ENCODE measurements at places on chromosomes 11 and 22.

DNA sequence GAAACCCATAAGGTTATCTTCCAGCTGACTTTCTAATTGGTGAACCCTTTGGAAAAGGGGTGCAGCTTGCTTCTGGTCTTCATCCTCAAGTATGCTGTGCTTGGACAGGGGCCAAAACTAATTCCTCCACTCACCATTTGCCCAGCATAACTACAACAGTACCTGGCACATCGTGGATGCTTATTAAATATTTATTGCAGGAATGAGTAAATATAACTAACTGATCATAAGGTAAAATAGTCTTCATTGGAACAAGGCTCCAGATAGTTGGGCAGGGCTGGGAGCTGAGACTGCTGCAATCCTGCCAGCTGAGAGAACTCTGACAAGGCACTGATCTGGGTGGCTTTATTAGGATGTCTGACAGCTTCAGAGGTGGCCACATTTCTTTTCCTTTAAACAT is 2.4 kb upstream of the SIDT2 start:
- no peak for DNase-seq

- no peak for DNase-seq
These were observed 401.0 kb downstream of the LARGE1 start for GRCh38 chr22:33519071-33519973.

DNA sequence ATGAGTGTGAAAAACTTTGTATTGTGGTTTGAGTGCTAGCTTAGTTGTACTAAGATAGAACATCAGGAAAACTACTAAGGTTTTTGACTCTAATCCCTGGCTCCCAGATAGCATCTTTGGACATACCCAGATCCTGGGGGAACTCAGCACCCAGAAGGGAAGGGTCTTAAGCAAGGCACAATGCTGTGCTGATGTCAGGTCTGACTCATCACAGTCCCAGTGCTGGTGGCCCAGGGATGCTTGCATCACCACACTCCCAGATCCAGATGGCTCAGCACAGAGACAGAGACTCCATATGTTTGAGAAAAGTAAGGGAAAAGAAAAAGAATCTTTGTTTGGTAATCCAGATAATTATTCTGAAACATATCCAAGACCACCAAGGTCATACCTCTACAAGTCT is 18.3 kb upstream of the OR56A3 start:
- DNase-seq = no peak

GRCh38 chr11:117702946-117703598 is 93.9 kb downstream of the DSCAML1 start:
- DNase-seq = no peak

GRCh38 chr22:35695202-35695601 is 22.5 kb upstream of the APOL5 start:
- DNase-seq = no peak

GRCh38 chr11:110152199-110152598 is 59.0 kb downstream of the ZC3H12C start:
- DNase-seq = no peak

DNA sequence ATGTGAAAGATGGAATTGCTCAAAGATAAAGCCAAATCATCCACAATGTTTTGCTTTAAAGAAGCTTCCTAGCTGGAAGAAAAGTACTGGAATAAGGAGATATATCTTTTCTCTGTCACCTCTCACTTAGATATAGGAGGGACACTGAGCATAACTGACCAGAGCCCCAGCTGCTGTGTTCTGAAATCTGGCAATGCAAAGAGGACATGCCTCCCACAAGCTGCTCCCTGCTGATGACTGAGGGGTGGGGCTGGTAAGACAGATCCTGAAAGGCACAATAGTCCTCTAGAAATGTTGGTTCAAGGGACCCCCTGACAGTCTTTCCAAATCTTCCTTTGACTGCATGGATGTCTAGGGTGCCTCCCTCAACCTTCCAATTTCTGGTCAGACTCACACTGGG is 67.0 kb downstream of the SC5D start:
- no peak for DNase-seq

- no peak for DNase-seq
These were observed 3.8 kb upstream of the PPFIBP2 start for GRCh38 chr11:7509966-7510365.

DNA sequence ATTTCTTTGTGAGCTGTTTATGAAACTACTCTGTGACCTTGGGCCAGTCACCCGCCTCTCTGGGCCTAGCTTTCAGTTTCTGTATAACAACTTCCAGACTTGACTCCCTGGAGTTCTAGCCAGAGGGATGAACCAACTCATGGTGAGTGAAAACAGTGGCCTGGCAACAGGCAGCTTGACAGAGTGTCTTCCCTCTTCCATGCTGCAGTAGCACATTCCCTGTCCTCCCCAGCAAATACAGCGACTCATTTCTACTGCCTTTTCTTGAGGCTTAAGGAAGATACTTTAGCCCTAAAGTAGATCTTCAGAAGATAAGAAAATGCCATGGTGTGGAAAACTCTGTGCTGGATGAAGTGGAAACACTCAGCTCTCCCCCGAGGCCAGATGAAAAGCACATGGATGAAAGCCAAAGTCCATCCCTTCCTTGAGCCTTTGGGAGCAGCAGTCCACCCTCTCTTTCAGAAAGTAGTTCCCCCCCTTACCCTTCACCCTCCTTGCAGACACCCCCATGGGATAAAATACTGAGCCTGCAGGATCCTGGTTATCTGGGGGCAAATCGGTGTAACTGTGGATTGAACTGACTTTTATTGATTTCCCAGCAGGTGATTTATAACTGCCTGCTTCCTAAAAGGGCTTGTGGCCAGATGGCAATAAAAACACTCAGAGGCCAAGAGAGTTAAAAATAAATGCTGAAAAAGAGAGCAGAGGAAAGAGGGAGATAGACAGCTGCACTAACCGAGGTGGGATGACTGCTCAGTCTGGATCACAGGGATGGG is 24.1 kb downstream of the IRAG1 start:
- no peak for DNase-seq

DNA sequence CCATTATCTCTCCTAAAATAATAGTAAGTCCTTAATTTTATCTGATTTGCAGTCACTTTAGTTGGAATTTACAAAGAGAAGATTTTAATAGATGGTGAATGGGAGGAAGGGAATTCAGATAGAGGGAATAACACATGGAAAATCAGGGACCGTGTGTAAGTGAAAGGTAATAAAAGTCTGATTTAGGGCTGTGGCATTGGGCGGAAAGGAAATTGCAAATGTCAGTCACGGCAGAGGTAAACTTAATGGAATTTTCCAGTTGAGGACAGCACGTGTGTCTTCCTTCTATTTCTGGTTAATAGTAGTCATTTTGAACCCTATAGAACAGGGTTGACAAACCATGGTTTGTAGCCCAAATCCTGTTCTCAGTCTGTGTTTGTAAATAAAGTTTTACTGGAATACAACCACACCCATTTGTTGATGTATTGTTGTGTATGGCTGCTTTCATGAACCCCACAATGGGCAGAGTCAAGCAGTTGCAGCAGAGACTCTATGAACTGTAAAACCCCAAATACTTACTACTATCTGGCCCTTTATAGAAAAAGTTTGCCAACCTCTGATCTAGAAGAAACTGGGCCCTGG is 34.1 kb downstream of the PACS1 start:
- no peak for DNase-seq

GRCh38 chr11:61895718-61896059 is 4.3 kb upstream of the FADS3 start:
- no peak for DNase-seq

GRCh38 chr11:120835601-120836228 is 188.2 kb upstream of the TBCEL start:
- DNase-seq = no peak

DNA sequence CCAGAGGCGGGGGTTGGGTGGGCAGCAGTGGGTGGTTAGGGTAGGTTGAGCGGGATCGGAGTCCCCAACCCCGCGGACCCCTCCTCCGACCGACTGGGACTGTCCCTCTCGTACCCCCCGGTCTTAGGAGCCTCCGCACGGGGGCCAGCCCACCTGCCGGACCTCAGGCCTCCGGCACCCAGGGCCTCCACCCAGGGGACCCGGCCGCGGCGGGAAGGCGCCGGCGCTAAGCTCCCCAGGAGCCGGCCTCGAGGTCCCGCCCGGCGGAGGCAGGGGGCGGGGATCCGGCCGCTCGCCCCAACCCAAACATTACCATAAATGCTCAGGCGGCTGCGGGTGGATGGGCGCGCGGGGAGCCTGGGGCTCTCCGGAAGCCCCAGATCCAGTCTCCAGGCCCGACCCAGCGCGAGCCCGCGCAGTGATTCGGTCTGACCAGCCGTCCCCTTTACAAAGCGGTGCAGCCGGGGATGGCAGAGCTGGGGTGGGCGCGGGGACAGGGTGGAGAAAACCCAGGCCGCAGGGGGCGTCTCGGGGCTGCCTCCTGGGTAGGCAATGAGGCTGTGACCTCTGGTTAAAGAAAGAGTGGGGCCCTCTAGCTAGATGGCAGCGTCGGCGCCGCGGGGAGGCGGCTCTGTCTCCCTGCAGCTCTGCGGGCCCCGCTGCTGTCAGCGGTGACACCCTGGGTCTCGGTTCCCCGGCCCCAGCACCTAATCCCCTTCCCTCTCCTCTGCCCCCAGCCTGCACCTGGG is 4.0 kb upstream of the MCAM start:
- DNase-seq = no peak

- no peak for DNase-seq
These were observed 835 bp upstream of the RHOD start for GRCh38 chr11:67055812-67056211.

GRCh38 chr11:65958291-65958690 is 3.2 kb upstream of the SART1 start:
- no peak for DNase-seq

DNA sequence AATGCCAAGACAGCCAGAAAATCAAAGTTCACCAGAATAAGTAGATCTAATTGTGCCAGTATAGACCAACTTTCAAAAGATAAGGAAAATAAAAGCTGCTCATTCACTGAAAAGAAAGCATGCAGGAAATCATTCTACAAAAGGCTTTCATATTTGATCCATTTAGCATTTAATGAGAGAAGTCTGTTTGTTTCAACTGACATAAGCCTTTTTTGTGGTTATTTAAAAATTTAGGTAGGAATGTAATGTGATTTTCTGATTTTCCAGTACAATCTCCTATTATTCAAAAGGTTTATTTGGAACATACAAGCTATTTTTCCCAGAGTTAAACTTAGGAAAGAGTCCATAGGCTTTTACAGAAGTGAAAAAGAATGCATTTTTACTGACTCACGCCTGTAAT is 92.7 kb downstream of the SBF2 start:
- no peak for DNase-seq

DNA sequence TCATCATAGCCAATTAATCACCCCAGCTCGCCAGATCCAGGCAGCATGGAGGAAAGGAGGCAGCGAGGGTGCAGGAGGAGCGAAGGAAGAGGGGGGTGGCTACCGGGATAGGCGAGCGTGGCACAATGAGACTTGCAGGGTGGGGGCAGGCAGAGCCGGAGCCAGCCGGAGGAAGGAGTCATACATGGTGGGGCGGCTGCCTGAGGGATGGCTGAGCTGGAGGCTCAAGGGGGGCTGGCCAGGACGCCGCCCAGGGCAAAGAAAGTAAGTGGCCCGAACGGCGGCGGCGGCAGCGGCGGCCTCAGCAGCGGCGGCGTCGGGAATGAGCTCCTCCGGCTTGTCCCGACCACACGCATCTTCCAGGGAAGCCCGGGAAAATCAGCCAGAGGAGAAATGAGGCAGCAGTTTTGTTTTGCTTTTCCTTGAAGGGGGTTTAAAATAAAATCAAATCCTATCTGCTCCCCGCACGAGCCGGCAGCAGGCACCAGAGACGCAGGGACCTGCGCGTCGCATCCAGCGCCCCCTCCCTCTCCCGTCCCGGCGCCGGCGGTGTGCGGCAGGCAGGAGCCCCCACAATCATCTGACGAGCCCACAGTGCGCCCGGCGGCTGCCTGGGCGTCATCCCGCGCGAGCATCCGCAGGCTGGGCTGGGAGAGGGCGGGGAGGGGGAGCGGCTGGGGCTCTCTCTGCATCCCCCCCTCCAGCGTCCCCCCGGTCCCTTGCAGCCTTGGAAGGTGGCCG is 263.6 kb downstream of the CTTN start:
- no peak for DNase-seq

- DNase-seq = no peak
These were observed 89.3 kb downstream of the PRR5L start for GRCh38 chr11:36385121-36385970.

GRCh38 chr22:48846200-48846599 is 981.5 kb downstream of the BRD1 start:
- no peak for DNase-seq

- DNase-seq = no peak
These were observed 41.2 kb downstream of the IGLL5 start for GRCh38 chr22:22928666-22929380.

DNA sequence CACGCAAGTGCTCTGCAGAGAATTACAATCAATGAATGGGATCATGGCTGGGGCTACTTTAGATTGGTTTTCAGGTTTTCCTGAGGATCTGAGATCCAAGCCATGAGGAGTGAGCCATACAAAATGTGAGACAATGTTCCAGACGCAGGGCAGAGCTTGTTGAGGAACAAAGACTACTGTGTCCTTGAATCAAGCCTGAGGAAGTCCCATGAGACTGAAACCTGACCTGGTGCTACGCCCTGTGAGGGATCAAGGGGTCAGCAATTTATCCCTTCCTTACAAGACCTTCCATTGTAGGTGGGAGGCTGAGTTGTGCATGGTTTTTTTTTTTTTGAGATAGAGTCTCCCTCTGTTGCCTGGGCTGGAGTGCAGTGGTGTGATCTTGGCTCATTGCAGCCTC is 2.1 kb downstream of the INCENP start:
- no peak for DNase-seq

DNA sequence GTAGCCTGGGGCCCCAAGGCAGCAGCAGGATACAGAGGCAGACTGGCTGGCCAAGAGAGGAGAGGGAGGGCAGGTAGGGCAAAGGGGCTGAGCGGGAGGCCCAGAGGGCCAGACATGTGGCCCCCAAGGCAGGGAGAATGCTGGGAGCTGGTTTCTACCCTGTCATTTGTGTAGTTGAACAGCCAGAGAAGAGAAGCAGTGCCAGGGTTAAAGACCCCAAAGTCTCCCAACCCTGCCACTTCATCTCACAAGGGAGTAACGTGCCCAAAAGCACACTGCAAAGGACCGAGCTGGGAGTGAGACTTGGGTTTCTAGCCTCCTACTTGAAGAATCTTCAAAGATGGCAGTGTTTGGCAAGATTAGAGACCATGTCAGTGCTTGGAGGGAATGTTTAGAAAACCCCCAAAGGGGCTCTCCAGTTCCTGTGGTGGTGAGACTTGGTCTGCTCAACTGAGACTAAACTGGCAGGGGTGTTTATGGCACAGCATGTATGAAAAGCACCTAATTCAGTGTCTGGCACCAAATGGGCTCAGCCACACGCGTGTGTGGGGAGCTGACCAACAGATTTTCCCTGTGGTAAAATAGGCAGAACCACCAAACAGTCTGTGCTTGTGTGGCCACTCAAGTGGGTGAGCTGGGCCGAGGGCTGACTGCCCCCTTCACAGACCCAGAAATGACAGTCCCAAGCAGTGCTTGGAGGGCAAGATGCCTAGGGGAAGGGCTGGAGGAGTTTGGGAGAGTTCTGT is 68.2 kb upstream of the CLTCL1 start:
- DNase-seq = no peak
